Heart left ventricle (tissue), 16 donors: ENCODE measurements at places on chromosomes 1 and 21. TPM values are rescaled to one million over a fixed set of nuclear protein-coding genes. Genes with fewer than 3 reads are reported as not detected.

TTC22 gene
- total RNA-seq: not detected

LRP8 gene
- total RNA-seq: 0.75 TPM

DNA sequence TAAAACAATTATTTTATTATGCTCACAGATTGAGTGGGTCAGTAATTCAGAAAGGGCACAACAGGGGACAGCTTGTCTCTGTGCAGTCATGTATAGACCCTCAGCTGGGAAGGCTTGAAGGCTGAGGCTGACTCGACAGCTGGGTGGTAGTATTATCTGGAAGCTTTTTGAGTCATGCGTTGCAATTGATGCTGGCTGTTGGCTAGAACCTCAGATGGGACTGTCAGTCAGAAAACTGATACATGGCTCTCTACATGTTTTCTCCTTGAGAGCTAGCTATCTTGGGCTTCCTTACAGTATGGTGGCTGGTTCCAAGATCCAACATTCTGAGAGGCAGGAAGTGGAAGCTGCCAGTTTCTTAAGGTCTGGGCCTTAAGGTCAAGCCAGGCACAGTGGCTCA lies 61.5 kb upstream of the SELENON start:
- no peak for DNase-seq

DNA sequence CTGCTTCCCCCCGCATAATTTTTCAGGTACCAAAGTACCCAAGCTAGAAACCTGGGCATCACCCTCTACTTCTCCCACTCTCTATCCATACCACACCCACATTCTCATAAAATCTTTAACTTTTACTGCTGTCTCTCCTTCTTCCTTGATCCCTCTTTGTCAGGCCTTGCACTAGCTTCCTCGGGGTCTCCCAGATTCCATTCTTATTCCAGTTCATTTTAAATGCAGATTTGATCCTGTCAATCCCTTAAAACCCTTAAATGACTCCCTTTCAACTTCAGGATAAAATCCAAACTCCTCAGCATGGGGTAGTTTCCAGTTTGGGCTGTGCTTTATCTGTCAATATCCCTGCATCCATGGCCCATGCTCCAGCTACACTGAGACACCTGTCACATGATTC lies 343.5 kb downstream of the PBX1 start:
- no peak for DNase-seq

GRCh38 chr1:44015206-44015605 lies 16.1 kb downstream of the SLC6A9 start:
- no peak for DNase-seq

DNA sequence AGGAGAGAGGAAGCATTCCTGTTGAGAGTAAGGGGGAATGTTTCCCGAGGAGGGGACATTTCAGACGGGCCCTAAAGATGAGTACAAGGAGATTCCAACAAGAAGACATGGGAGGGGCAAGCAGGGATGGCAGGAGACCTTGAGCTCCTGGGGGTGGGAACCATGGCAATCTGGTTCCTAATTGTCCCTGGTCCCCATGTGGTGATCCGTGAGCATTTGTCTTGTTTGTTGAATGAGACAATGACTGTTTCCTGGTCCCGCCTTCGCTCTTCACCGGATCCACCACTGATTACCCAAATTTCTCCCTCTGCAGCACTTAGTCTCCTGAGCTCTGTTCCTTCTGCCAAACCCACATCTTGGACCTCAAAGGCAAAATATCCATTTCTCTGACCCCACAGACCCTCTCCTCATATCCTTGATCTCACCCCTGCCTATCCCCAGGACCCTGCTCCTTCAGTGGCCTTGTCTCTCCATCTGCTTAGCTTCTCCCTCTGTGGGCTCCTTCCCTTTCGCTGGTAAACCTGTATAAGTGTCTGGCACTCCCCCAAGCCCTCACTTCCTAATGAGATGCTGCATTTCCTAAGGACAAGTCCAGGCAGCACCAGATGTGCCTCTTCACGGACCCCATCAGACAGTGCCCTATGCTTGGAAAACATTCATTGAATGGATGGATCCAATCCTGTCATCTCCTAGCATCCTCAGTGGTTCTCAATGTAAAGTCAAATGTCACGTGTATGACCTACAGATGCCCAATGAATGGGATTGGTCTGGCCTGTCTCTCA lies 8.3 kb upstream of the CSF1 start:
- no peak for DNase-seq
